Ovary (tissue), 10 donors: ENCODE measurements at places on chromosomes 4 and X. TPM values are rescaled to one million over a fixed set of nuclear protein-coding genes. Genes with fewer than 3 reads are reported as not detected.

VEGFC gene
- 5.3 TPM for total RNA-seq

CITED1 gene
- total RNA-seq: 11.6 TPM

SGMS2 gene
- total RNA-seq: 7.3 TPM

PDZD4 gene
- total RNA-seq: 2.7 TPM

CDS1 gene
- 7.7 TPM for total RNA-seq

TLR1 gene
- total RNA-seq: 7.0 TPM

COX7B2 gene
- total RNA-seq: not detected

EMCN gene
- 8.5 TPM for total RNA-seq

PPEF2 gene
- not detected for total RNA-seq
